ENCODE measurements at places on chromosomes 3 and 15. TPM values are rescaled to one million over a fixed set of nuclear protein-coding genes. Genes with fewer than 3 reads are reported as not detected.

The C15orf62 gene
- 0.24 TPM for total RNA-seq

The SLC22A13 gene
- total RNA-seq: not detected

The CCK gene
- not detected for total RNA-seq

The UQCC5 gene
- 27.0 TPM for total RNA-seq

The NPAP1 gene
- total RNA-seq: not detected

The AHSG gene
- total RNA-seq: 1.2 TPM

The CLDN18 gene
- 0.26 TPM for total RNA-seq

The IL17RE gene
- total RNA-seq: 0.51 TPM

The MINAR1 gene
- 0.36 TPM for total RNA-seq

The CKMT1B gene
- total RNA-seq: 0.13 TPM

The CD80 gene
- total RNA-seq: 51.8 TPM

Data from GM12878 (cell line).